ENCODE measurements at places on chromosomes 16 and 17. TPM values are rescaled to one million over a fixed set of nuclear protein-coding genes. Genes with fewer than 3 reads are reported as not detected.

Gene HSF5
- total RNA-seq, result 0.19 TPM

Gene MRPL27
- 54.0 TPM for total RNA-seq

Gene HLF
- 38.4 TPM for total RNA-seq

Gene TNFRSF13B
- total RNA-seq, result 1.4 TPM

Gene B3GNT9
- 16.7 TPM for total RNA-seq

Gene GPR139
- total RNA-seq, result not detected

Gene DNAAF8
- total RNA-seq, result 1.8 TPM

Gene TAC4
- 0.47 TPM for total RNA-seq

Gene CTF1
- 7.3 TPM for total RNA-seq

Gene DPH1
- total RNA-seq, result 49.4 TPM

Gene CA4
- total RNA-seq, result 25.3 TPM

Gene CCR7
- 7.1 TPM for total RNA-seq

Gene TENT4B
- total RNA-seq, result 13.2 TPM

Gene HS3ST3A1
- 2.2 TPM for total RNA-seq

Gene TBC1D3G
- total RNA-seq, result not detected

Gene RSAD1
- 38.9 TPM for total RNA-seq

Gene PIPOX
- total RNA-seq, result 2.8 TPM

Gene G6PC1
- 0.16 TPM for total RNA-seq

Gene CHD9NB
- 26.2 TPM for total RNA-seq

Gene TNFRSF17
- 3.0 TPM for total RNA-seq

Gene RMI2
- total RNA-seq, result 4.6 TPM

Gene LDHD
- 14.7 TPM for total RNA-seq

Gene MED13
- total RNA-seq, result 73.6 TPM

Gene ABCA10
- total RNA-seq, result 4.2 TPM

Gene KRT9
- total RNA-seq, result not detected

Gene TPSAB1
- total RNA-seq, result 156 TPM

Gene ARL5C
- not detected for total RNA-seq

Gene ASPA
- total RNA-seq, result 5.1 TPM

Gene IRX3
- 37.9 TPM for total RNA-seq

Gene P3H4
- total RNA-seq, result 13.6 TPM

Gene NPIPB2
- total RNA-seq, result 12.4 TPM

Gene TBC1D3H
- total RNA-seq, result not detected

Gene CCL13
- 1.1 TPM for total RNA-seq

Gene KRT39
- not detected for total RNA-seq

Gene MYH8
- total RNA-seq, result 0.28 TPM

Gene RAB26
- 1.5 TPM for total RNA-seq

Gene RND2
- 0.63 TPM for total RNA-seq

Gene CLDN6
- 0.47 TPM for total RNA-seq

Gene SPIRE2
- 6.5 TPM for total RNA-seq
